ENCODE measurements at places on chromosomes 7 and 10. TPM values are rescaled to one million over a fixed set of nuclear protein-coding genes. Genes with fewer than 3 reads are reported as not detected.

DNA sequence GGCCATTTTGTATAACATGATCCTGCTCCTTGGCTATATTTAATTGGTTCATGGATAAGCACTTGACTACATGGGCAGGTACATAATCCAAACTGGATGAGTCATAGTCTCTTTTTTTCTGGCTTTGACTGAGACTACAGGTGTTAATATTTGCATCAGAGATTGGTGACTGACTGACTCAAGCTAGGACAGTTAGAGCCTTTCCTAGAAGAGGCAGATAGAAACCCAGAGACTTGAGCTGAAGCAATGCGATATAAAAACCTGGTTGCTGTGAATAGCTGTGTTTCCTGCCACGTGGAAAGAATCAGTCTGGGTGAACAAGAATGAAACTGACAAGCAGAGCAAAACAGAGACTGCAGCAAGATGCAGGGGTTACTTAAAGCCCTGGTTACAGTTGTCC is 81.0 kb downstream of the SAMD9 start:
- DNase-seq = no peak

DNA sequence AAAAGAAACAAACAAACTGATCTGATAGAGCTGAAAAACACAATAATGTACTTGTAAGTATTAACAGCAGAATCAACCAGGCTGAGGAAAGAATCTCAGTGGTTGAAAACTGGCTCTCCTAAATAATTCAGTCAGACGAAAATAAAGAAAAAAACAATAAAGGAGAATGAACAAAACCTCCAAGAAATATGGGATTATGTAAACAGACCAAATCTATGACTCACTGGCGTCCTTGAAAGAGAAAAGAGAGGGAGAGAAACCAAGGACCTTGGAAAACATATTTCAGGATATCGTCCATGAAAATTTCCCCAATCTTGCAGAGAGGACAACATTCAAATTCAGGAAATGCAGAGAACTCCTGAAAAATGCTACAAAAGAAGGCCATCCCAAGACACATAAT is 62.9 kb downstream of the FBXL13 start:
- peak; percentile 30 for DNase-seq

DNA sequence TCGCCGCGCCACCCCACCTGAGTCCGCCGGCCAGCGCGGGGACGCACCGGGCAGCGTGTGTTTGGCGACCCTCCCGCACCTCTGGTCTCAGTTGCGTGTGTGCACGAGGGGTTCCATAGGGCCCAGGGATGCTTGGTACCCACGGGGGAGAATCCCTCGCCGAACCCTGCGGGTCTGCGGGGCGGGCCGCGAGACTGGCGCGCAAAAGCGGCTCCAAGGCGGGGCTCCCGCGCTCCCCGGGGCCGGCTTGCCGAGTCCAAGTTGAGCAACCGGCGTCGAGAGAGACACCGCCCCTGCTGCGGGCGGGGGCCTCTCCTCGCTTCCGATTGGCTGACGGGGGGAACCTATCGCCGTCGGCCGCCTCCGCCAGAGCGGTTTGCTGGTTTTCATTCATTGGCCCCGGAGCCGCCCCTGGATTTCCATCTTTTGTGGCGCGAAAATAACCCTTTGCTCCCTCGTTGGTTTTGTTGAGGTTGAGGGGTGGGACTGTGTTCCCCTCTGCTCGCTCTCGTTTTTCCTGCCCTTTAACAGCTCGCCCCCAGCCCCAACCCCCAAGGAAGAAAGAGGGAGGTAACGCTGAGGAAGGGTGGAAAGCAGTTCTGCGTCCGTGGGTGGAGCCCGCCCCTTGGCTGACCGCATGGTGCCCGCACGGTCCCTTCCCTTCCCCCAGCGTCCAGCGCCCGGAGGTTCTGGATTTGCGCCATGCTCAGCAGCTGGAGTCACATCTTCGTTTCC is 4.0 kb upstream of the IGF2BP3 start:
- DNase-seq = peak; percentile 98

GRCh38 chr7:781186-781849 is 51.0 kb upstream of the SUN1 start:
- DNase-seq = no peak

DNA sequence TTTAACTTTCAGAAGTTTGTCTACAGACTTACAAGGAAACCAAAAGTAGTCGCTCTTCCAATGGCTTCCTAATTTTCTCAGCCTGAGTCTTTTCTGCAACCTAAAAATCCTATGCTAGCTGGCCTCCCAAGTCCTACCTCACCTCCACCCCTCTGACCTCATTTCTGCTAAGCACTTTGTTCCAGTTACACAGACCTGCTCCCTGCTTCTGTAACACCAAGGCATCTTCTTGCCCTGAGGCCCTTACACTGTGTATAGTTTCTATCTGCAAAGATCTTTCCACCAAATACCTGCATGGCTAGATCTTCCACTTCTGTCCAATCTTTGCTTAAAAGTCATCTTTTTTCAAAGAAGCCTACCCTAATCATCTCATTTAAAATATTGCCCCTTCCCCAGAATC is 1.9 kb upstream of the SNX13 start:
- no peak for DNase-seq

DNA sequence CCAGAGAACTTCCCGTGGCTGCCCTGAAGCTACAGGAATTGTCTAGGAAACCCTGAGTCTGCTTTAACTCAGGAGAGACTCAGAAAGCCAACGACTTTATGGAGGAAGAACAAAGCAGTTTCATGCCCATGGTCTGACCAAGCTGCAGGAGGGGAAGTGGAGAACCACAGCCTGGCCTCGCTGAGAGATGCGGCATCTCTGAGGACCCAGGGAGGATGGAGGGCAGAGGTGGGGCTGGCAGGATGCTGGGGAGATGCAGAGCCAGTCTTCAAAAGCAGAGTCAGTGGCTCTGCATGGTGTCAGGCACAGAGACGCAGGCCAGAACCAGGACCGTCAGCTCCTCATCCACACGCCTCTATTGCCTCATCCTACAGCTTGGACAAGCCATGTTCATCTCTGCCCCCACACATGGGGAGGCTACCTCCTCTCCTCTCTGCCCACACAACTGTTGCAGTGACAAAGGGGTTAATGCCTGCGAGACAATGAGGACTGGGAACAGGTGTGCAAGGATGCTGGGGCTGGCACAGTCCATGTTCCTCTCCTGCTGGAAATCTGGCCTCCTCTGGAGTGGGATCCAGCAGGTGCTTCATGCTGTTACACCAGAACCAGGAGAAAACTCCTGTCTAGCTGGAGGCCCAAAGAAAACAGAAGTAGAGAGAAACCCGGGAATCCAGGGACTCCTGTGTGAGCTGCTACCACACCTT is 267.0 kb downstream of the PLXNA4 start:
- DNase-seq = no peak

GRCh38 chr10:19468413-19468812 is 347.8 kb upstream of the PLXDC2 start:
- DNase-seq = no peak

- DNase-seq = peak; percentile 61
Observed at GRCh38 chr7:6106140-6106904, 75.1 kb downstream of the ANKRD61 start.

GRCh38 chr10:3958472-3958996 is 173.5 kb upstream of the KLF6 start:
- no peak for DNase-seq

GRCh38 chr7:35036361-35037171 is 719 bp downstream of the DPY19L1 start:
- peak; percentile 71 for DNase-seq

- peak; percentile 29 for DNase-seq
Observed at GRCh38 chr10:50312464-50313437, 61.4 kb upstream of the ASAH2 start.

DNA sequence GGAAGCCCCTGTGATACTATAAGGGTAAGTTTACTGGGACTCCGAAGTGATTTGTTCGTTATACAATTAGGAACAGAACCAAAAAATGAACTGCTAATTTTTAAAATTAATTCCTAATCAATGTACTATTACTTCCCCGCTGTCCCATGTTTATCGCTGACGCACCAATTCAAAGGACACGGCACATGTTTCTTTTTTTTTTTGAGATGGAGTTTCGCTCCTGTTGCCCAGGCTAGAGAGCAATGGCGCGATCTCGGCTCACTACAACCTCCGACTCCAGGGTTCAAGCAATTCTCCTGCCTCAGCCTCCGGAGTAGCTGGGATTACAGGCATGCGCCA is 1.5 kb upstream of the FMC1 start:
- no peak for DNase-seq

GRCh38 chr7:141193066-141193465 is 119.2 kb downstream of the TMEM178B start:
- no peak for DNase-seq

- peak; percentile 62 for DNase-seq
Observed at GRCh38 chr7:151081170-151082101, 827 bp upstream of the FASTK start.

The OR6V1 gene
- total RNA-seq = not detected

The LRRC61 gene
- total RNA-seq = not detected

The PAX2 gene
- not detected for total RNA-seq

The MRPL43 gene
- 99.8 TPM for total RNA-seq

The ANKRD2 gene
- 0.11 TPM for total RNA-seq

The ZNF248 gene
- 5.4 TPM for total RNA-seq

The OAT gene
- 157 TPM for total RNA-seq

The CTNNA3 gene
- total RNA-seq = 0.19 TPM

The RNF32 gene
- total RNA-seq = 4.1 TPM

The ITPRID1 gene
- not detected for total RNA-seq

The BCAP29 gene
- 242 TPM for total RNA-seq
